A549 treated with dexamethasone at 1 μM for 4 hours (cell line): ENCODE measurements at places on chromosomes 7 and 10. TPM values are rescaled to one million over a fixed set of nuclear protein-coding genes. Genes with fewer than 3 reads are reported as not detected.

Gene SLC26A3
- total RNA-seq = 0.07 TPM in 1 of 5 replicates, not detected in the others

Gene ANXA8
- 30.6 to 40.7 TPM (median 30.7 TPM) in 5 replicates for total RNA-seq

Gene COL17A1
- total RNA-seq = 1.6 to 2.2 TPM (median 1.7 TPM) in 5 replicates

Gene CDCA7L
- total RNA-seq = 17.4 to 20.8 TPM (median 19.3 TPM) in 5 replicates

Gene AOAH
- total RNA-seq = 0.11 to 0.16 TPM in 2 of 5 replicates, not detected in the others

Gene HMX3
- not detected in 5 replicates for total RNA-seq

Gene ITGB8
- 0.73 to 1.6 TPM (median 1.2 TPM) in 5 replicates for total RNA-seq

Gene PUS7
- total RNA-seq = 25.4 to 30.8 TPM (median 28.2 TPM) in 5 replicates

Gene PSPH
- 23.5 to 26.4 TPM (median 23.9 TPM) in 5 replicates for total RNA-seq

Gene MBL2
- not detected in 5 replicates for total RNA-seq

Gene SMKR1
- 7.6 to 10.0 TPM (median 7.9 TPM) in 5 replicates for total RNA-seq

Gene FKBP9
- total RNA-seq = 87.0 to 109 TPM (median 108 TPM) in 5 replicates

Gene NUPR2
- not detected in 5 replicates for total RNA-seq

Gene C10orf62
- total RNA-seq = 0.07 to 0.20 TPM (median 0.11 TPM) in 4 of 5 replicates, not detected in the other

Gene NPC1L1
- 0.06 to 0.12 TPM (median 0.09 TPM) in 5 replicates for total RNA-seq

Gene FAM25G
- total RNA-seq = 0.83 to 0.92 TPM in 2 of 5 replicates, not detected in the others

Gene CCL24
- not detected in 5 replicates for total RNA-seq

Gene INHBA
- 0.21 to 0.53 TPM (median 0.39 TPM) in 5 replicates for total RNA-seq

Gene MRLN
- not detected in 5 replicates for total RNA-seq

Gene TFR2
- 1.9 to 2.7 TPM (median 2.4 TPM) in 5 replicates for total RNA-seq

Gene SRRM3
- total RNA-seq = 9.5 to 13.5 TPM (median 11.7 TPM) in 5 replicates

Gene ADRA2A
- 0.10 to 0.27 TPM (median 0.18 TPM) in 5 replicates for total RNA-seq

Gene PAXIP1
- total RNA-seq = 11.7 to 16.2 TPM (median 14.7 TPM) in 5 replicates

Gene SPDYE9
- not detected in 5 replicates for total RNA-seq

Gene RPP30
- total RNA-seq = 45.9 to 55.3 TPM (median 49.8 TPM) in 5 replicates

Gene HOXA2
- total RNA-seq = 0.61 to 0.88 TPM (median 0.69 TPM) in 5 replicates

Gene GRB10
- 47.3 to 61.4 TPM (median 56.9 TPM) in 5 replicates for total RNA-seq

Gene AGAP5
- total RNA-seq = 1.3 to 2.7 TPM (median 2.4 TPM) in 5 replicates

Gene FOXI2
- total RNA-seq = not detected in 5 replicates

Gene ADIRF
- 0.14 TPM in 1 of 5 replicates, not detected in the others for total RNA-seq

Gene ARL3
- total RNA-seq = 12.8 to 15.9 TPM (median 13.5 TPM) in 5 replicates

Gene BICC1
- 17.0 to 24.6 TPM (median 21.3 TPM) in 5 replicates for total RNA-seq

Gene USP6NL
- 10.8 to 14.7 TPM (median 13.0 TPM) in 5 replicates for total RNA-seq

Gene MMP21
- total RNA-seq = not detected in 5 replicates

Gene FGF8
- not detected in 5 replicates for total RNA-seq

Gene LLCFC1
- not detected in 5 replicates for total RNA-seq

Gene CLCN1
- 0.03 to 0.06 TPM (median 0.05 TPM) in 3 of 5 replicates, not detected in the others for total RNA-seq

Gene CNNM1
- 24.4 to 34.0 TPM (median 28.5 TPM) in 5 replicates for total RNA-seq

Gene OR2A7
- total RNA-seq = not detected in 5 replicates

Gene CYP3A4
- total RNA-seq = 0.05 to 0.14 TPM (median 0.08 TPM) in 4 of 5 replicates, not detected in the other

Gene MEIG1
- 0.41 to 1.2 TPM (median 0.77 TPM) in 5 replicates for total RNA-seq

Gene VWDE
- 0.21 to 0.74 TPM (median 0.38 TPM) in 5 replicates for total RNA-seq

Gene ZNF503
- 5.3 to 9.1 TPM (median 8.4 TPM) in 5 replicates for total RNA-seq

Gene CROT
- 5.4 to 7.3 TPM (median 6.1 TPM) in 5 replicates for total RNA-seq

Gene BHLHA15
- 0.39 to 0.86 TPM (median 0.62 TPM) in 5 replicates for total RNA-seq

Gene STEAP1B
- total RNA-seq = 0.09 to 0.14 TPM (median 0.12 TPM) in 4 of 5 replicates, not detected in the other

Gene GIMAP1
- not detected in 5 replicates for total RNA-seq

Gene CTAGE8
- not detected in 5 replicates for total RNA-seq
